Activated T-cell treated with anti-CD3 and anti-CD28 coated beads, Interleukin-2, amount 50 U/mL, for 72 hours (primary cell): ENCODE measurements at places on chromosomes 7 and 10.
A peak's percentile ranks its signal among the peaks of the same experiment; 100 is the strongest.

GRCh38 chr7:50329775-50330174, 25.3 kb downstream of the IKZF1 start:
- peaks cover 83% of the 10 kb centered on the region for H3K4me1 ChIP-seq
- no peaks in the 10 kb centered on the region for H3K27me3 ChIP-seq
- H3K36me3 ChIP-seq, result peaks cover 50% of the 10 kb centered on the region
- no peak overlapping the region for H3K4me3 ChIP-seq
- peak overlapping the region; percentile 98 for H3K27ac ChIP-seq
- no peak for DNase-seq

GRCh38 chr7:46494441-46494840, 573.4 kb upstream of the IGFBP3 start:
- DNase-seq, result no peak
- no peak overlapping the region for H3K27ac ChIP-seq
- H3K4me3 ChIP-seq, result no peak overlapping the region

- H3K4me3 ChIP-seq, result no peak overlapping the region
- no peaks in the 10 kb centered on the region for H3K36me3 ChIP-seq
- H3K27ac ChIP-seq, result no peak overlapping the region
- H3K27me3 ChIP-seq, result peaks cover 23% of the 10 kb centered on the region
- no peaks in the 10 kb centered on the region for H3K4me1 ChIP-seq
Measured at GRCh38 chr10:116634126-116634975, 13.6 kb downstream of the PNLIPRP2 start.

DNA sequence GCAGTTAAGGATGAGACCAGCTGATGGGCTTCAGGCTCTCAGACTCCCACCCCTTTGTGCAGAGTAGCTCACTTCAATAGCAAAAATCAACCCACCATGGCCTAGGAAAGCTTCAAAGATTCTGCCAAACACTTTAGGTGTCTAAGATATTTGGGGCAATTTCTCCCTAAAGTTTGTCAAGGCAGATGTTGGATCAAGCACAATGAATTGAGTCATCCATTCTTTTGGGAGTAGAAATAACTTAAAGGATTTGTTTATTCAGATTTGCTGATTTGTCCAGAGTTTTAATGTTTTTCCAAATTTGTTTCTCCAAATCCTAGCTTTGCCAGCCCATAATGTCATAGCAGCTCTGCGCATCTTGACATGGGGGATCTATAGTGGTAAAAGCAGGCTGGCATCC, 855.1 kb downstream of the LRMDA start:
- no peak for DNase-seq
- no peaks in the 10 kb centered on the region for H3K36me3 ChIP-seq
- peaks cover 6% of the 10 kb centered on the region for H3K27me3 ChIP-seq
- no peaks in the 10 kb centered on the region for H3K4me1 ChIP-seq
- no peak overlapping the region for H3K4me3 ChIP-seq

DNA sequence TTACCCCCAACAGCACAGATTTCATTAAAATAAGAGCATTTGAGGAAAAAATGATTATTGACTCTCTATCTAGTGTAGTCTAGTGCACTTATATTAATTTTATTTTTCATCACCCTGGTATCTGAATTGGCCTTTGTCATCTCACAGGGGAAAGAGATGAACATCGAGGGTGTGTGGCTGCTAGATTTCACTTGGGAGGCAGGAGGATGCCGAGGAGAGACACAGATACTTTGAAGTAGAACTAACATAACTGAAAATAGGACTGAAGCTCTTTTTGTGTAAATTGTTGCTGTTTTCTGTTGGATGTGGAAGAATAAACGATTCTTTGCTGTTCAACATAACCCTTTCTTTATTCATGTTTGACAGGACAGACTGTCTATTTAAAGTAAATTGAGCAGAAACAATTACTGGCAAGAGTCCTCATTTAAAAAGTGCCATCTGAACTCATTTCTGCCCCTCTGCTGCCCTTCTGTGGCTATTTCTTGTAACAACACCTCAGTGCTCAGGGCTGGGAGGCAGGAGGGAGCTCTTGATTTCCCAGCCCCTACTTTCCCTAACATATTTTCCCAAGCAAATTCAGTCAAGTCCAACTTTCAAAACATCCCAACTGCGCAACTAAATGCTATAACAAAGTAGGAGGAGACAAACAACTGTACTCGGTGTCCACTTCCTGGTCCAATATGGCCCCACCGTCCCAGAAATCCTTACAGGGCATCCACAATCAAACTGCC, 15.6 kb downstream of the LYZL1 start:
- H3K27ac ChIP-seq, result no peak overlapping the region
- H3K4me1 ChIP-seq, result no peaks in the 10 kb centered on the region
- peaks cover 22% of the 10 kb centered on the region for H3K27me3 ChIP-seq
- DNase-seq, result peak; percentile 29
- H3K36me3 ChIP-seq, result peaks cover 10% of the 10 kb centered on the region
